Nucleus accumbens (tissue), 56 donors: ENCODE measurements at places on chromosomes 1 and 21.
A peak's percentile ranks its signal among the peaks of the same experiment; 100 is the strongest.

DNA sequence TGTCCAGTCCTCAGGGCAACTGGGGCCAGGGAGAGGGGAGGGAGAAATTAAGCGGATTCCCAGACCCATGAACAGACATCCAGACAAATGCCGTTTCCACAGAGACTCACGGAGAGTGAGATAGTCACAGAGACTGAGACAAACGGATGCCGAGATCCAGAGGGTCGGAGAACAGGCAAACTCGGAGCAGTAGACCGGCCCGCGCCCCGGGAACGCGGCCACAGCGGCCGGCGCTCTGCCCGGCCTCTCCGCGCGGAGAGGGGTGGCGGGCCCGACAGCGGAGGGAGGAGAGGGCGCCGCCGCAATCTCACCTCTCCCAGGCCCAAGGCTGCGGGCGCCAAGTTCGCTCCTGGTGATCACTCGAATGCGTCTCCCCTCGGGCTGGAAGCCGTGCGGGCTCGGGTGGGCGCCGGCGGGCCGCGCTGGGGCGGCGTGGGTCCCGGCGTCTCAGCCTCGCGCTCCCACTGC, 831 bp upstream of the FOXD2 start:
- DNase-seq = no peak

GRCh38 chr1:214494706-214495105, 56.7 kb downstream of the PTPN14 start:
- no peak for DNase-seq

GRCh38 chr1:56191369-56191768, 388.0 kb downstream of the PLPP3 start:
- DNase-seq = no peak

GRCh38 chr1:19606817-19607642, 37.1 kb upstream of the NBL1 start:
- DNase-seq = no peak

DNA sequence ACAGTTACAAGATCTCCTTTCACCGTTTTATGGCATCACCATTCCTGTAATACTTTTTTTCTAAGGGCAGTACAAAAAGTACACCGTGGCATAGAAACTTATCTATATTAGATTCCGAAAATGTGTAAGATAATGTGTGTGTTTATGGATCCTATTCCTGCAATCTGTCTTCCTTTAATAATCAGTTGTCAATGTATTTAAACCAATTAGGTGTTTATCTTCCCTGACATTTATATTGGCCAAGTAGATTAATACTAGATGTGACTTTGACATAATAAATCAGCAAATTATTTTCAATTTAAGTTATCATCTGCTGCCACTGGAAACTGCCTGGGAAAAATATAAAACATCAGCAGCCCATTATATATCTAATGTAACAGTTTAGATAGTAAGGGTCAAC, 770.3 kb upstream of the ADGRL2 start:
- no peak for DNase-seq

DNA sequence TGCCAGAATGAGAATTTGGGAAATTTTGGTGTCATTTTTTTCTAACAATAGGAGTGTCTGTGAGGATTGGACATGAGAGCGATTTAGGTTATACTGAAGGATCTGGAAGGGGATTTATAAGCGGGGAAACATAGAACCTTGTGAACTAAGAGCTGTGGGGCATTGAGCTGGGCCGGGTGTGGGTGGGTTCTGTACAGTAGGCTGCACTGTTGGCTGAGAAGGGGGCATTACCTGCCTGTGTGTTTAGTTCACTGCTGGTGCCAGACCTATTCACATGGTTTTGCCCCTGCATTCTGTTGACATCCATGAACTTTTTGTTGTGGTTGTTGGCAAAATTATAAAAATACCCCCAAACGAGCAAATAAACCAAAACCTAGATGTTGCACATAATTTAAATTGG, 8.8 kb downstream of the PBX1 start:
- DNase-seq = no peak

GRCh38 chr1:228075801-228076271, 6.7 kb upstream of the ARF1 start:
- DNase-seq = no peak

GRCh38 chr1:38481871-38482826, 377.4 kb downstream of the RRAGC start:
- no peak for DNase-seq

DNA sequence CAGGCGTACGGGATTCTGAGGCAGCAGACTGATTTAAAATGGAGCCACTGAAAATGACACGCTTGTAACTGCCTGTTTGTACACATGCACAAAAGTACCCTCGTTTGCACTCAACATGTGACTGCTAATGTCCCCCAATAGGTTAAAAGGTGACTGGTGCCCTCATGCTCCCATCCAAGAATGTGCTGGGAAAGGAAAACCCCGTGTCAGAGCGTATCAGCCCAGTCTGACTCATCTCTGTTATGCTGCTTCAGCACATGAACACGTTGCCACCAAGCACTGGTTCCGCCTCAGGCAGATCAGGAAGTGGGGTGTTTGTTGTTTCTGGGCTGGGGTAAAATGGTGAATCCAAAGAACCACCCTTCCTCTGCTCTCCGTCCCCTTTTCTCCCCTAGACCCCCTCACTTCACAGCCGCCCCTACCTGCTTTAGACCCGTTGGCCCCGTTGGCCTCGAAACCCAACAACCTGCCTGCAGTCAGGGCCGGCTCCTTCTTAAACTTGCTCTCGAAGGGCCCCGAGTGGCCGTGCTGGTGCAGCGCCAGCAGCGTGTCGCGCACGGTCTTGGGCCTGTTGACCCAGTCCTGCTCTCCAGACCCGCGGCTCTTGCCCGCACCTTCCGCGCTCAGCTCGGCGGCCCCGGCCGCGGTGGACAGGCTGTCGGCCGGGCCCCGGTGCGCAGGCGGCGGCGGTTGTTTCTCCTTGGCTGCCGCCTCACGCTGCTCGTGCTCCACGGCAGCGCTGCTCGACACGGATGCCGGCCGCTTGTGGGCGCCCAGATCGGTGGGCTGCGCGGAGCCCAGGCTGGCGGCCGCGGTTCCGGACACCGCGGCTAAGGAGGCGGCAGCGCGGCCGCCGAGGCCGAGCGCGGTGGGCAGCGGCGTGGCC, 1.7 kb downstream of the IRF2BP2 start:
- DNase-seq = peak; percentile 74

DNA sequence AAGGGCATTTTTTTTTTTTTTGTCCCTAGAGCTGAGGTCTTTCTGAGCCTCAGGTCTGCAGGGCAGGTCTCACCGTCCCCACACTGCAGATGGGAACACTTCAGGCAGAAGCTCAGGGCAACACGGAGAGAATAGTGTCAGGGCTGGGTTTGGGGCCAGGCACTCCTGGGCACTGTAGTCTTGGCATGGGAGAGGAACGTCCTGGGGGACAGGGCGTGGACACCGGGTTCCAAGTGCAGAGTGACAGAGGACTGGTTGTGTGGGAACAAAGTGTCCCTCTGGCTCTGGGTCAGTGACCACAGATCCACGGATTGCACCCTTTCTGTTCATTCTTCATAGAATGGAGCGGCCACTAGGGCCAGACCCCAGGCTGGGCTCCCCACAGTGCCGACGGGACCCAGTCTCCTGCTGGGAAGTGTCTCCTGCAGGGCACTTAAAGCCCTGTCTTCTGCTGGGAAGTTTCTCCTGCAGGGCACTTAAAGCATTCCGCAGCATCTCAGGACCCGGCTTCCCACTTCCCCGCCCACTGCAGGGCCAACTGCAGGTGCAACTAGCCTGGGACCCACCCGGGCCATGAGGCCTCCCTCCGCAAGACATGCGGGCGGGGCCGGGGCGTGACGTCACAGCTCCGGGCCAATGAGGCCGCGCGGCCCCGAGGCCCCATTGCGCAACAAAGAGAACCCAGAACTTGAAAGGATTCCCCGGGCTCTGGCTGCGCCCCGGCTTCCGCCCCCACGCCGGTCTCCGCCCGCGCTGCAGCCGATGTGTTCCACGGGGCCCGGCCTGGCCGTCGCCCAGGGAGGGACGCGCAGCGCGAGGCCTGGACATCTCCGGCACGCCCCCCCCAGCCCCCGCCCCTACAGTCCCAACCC, 1.2 kb downstream of the GPR153 start:
- peak; percentile 21 for DNase-seq

GRCh38 chr1:94425821-94426484, 7.8 kb downstream of the ABCD3 start:
- no peak for DNase-seq

DNA sequence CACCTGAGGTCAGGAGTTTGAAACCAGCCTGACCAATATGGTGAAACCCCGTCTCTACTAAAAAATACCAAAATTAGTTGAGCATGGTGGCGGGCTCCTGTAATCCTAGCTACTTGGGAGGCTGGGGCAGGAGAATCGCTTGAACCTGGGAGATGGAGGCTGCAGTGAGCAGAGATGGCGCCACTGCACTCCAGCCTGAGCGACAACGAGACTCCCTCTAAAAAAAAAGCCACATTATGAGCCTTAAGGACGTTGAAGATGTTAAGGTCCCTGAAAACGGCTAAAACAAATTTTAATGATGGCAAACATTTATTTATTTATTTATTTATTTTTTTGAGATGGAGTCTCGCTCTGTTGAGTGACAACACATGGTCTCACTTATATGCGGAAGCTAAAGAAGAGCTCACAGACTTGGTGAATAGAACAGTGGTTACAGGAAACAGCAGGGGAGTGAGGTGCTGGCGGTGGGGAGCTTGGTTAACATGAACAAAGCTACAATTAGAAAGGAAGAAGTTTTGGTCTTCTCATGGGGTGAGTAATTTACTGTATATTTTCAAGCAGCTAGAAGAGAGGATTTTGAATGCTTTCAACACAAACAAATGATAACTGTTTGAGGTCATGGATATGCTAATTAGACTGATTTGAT, 47.1 kb downstream of the TCP10L start:
- DNase-seq = no peak

DNA sequence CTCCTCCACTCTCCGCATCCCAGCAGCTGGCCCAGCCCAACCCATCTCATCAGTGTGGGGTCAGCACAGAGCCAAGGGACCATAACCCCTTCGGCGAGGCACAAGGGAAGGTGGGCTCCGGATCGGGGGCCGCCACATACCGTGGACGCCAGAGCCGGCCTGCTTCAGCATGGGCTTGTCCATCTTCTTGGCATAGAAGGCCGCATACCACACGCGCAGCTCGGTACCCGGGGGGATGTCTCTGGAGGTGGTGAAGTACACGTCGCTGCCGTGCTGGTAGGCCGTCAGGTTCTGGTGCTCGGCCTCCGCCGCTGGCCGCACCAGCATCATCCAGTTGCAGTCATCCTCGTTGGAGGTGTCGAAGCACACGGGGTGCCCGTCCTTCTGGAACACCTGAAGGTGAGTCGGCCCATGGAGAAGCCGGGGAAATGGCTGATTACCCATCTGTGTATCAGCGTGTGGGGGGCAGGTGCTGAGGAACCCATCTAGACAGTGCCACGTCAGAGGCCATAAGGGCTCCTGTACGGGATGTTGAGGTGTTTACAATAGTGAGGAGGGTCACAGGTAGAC, 24.6 kb downstream of the PRDM15 start:
- no peak for DNase-seq

DNA sequence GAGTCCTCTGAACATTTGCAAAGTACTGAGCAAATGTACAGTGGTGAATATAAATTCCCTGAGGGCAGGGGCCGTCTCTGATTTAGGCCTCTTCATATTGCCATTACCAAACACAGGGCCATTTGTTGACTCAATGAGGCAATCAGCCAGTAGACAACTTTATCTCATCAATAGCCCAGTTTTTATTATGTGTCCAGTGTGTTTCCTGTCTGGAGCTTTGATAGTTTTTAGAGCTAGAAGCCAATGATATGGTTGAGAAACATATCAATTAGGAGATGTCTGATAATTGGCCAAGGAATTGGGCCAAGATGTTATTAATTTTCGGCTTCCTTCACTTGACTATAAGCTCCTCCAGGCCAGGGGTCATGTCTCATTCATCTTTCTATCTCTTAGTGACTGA, 163.0 kb downstream of the ROR1 start:
- no peak for DNase-seq

DNA sequence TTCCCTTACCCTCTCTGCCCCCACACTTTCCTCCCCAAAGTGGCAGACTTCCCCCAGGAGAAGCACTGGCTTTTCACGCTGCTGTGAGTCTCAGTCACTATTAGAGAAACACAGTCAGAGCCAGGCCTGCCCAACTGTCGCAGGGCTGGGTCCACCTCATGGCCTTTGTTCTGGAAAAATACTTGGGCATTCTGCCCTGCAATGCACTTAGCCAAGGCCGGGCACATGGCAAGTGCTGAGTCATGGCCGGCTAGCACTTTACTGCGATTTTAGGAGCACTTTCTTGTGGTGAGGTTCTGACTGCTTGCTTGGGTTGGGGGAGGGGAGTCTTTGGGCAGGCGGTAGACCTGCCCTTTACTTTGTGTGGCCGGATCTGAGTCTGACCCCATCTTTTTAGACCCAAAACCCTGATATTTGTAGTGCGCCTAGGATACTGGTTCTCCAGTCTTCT, 7.7 kb downstream of the EPHX1 start:
- DNase-seq = peak; percentile 70

GRCh38 chr1:244237445-244237844, 186.4 kb downstream of the ZBTB18 start:
- no peak for DNase-seq

- DNase-seq = no peak
Observed at GRCh38 chr1:100152271-100152670, 19.3 kb downstream of the TRMT13 start.

GRCh38 chr21:44556879-44557278, 1.7 kb downstream of the KRTAP10-3 start:
- DNase-seq = no peak

DNA sequence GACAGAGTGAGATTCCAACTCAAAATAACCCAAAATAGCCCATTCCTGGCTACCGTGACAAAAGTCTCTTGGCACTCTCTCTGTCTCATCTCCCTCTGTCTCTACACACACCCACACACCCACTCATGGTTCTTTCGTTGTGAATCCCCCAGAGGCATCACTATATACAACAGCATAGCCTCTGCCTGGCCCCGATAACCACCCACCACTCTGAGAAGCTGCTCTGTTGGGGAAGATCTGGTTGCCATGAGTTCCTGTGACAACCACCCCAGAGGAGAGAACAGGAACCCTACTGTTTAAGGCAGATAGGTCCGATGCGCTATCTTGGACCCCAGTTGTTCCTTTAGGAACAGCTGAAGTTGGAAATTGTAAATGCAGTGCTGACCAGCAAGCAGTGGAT, 70.4 kb upstream of the LYST start:
- DNase-seq = no peak

GRCh38 chr21:41630249-41630648, 122.3 kb upstream of the TMPRSS2 start:
- no peak for DNase-seq

GRCh38 chr1:53369034-53369750, 41.3 kb upstream of the LRP8 start:
- DNase-seq = no peak

GRCh38 chr1:26338670-26339069, 15.3 kb downstream of the CRYBG2 start:
- DNase-seq = no peak
